ENCODE measurements at places on chromosomes 3 and 15. TPM values are rescaled to one million over a fixed set of nuclear protein-coding genes. Genes with fewer than 3 reads are reported as not detected.

The PLA2G4F gene
- not detected for total RNA-seq

- no peak for DNase-seq
Measured at GRCh38 chr3:17602126-17602525, 140.3 kb downstream of the TBC1D5 start.

- DNase-seq: no peak
Measured at GRCh38 chr15:74547616-74548015, 6.6 kb downstream of the ARID3B start.

DNA sequence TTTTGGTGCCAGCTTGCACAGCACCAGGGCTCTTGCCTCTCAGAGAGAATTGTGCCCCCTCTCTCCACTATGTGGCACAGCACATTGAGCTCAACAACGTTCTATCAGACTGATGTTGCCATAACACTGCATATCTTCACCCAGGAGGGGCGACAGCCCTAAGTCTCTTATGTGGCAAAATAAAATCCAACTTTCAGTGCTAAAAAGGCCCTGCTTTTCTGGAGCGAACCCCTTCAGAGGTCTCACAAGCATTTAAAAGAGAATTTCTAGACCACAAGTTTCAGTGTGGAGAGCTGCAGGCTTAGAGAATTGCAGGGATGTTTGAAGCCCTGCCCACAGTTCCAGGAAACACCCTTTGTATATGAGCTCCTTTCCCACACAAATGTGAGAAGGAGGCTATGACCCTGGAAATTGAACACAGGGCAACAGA lies 85.5 kb downstream of the LIPC start:
- DNase-seq: no peak

DNA sequence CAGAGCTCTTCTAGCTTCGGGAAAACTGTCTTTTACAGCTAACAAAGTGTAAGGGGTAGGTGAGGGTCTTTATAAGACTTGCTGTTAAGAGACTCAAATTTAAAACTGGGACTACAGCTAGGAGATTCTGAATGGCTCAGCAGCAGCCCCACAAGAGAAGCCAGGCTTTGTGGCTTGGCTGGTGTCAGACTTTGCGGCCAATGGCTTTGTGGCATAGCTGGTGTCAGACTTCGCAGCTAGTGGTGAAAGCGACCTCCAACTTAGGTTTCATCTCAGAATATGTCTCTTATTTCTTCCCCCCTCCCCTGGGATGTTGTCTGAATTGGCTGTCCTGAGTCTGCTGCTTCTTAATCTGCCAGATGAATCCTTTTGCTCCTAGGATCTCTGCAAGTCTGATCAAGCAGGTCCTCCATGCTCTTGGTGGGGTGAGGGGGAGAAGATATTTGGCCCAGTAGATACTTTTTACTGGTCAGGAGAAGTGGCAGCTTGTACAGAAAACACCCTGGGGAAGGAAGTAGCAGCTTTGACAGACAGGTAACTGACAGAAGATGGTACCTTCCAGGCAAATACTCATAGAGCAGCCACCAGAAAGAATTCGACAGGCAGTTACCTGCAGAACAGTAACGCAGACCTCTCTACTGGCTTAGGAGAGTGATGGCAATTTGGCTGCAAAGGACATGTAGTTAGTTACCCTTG lies 8.4 kb downstream of the BOC start:
- DNase-seq: no peak

GRCh38 chr3:11835028-11835639 lies 11.6 kb downstream of the TAMM41 start:
- DNase-seq: no peak
